ENCODE measurements at places on chromosomes 7 and 10.

DNA sequence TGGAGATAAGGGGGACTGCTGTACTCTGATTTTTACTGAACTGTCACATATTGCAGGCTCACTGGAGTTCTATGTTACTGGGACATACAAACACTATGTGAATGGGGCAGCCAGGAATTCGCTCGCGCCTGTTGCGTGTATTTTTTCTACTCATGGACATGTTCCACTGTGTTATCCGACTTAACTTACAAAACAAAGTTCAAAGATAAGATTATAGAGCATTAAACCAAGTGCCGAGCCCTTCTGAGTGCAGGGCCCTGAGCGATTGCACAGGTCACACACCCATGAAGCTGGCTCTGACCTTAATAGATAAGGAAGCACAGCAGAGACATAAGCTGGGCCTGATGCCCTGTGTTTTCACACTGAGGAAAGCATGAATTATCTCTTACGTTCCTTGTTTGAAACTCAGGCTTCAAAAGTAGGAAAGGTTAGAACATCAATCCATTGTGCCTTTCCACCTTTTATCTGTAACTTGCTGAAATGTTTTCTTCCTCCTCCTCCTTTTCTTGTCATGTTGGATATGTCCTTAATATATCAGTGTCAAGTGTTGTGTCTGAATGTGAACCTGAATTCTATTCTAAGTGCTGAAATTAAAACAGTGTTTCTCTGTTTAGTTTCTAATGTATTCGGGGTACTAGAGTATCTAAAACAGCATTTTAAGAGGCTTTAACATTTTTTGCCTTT, 273.8 kb downstream of the AUTS2 start:
- DNase-seq, result no peak

DNA sequence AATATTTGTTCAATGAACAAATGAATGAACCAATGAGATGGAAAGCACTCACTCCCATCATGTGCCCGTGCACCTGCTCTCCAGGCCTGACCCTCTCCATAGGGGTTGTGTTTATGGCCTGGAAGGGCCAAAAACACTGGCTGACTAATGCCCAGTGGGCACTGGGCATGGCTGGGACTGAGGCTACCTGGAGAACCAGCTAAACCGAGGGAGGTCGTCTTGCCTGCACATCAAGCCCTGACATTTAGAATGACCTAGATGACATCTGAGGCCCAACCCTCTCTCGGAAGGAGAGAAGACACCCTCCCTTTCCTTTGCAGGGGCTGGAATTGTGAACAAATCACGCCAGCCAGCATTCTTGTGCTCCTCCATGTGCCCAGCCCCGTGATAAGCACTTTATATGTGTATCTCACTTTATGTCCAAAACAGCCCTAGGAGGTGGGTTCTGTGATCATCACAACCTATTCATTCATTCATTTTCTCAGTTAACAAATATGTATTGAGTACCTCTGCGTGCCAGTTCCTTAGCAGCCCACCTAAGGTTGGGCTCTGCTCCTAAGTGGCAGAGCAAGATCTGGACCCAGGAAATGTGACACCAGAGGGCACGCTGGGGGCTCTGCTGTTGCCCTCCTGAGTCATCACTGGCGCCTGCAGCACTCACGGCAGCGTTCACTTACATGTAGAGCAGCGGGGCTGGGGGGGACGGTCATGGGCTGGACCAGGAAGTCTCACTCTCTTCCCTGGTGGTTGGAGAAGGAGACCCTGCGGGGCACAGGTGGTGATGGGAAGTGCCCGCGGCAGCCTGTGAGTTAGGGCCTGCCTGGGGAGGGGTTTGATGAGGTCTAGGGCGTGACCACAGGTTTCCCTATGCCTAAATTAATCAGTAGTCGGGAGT, 52.0 kb downstream of the TSPAN15 start:
- DNase-seq, result no peak

GRCh38 chr7:103551016-103551415, 105.0 kb upstream of the SLC26A5 start:
- DNase-seq, result no peak

DNA sequence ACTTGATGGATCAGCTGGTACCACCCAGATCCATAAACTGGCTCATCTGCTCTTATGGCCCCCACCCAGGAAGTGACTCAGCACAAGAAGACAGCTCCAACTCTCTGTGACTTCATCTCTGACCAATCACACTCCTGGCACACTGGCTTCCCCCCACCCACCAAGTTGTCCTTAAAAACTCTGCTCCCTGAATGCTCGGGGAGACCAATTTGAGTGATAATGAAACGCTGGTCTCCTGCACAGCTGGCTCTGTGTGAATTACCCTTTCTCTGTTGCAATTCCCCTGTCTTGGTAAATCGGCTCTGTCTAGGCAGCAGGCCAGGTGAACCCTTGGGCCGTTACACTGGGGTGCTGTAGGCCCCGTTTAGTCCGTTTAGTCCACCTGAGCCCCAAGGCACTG, 23.4 kb upstream of the BNIP3 start:
- no peak for DNase-seq

- DNase-seq, result no peak
Observed at GRCh38 chr7:142606081-142606480, 143.2 kb upstream of the PRSS1 start.

- no peak for DNase-seq
Observed at GRCh38 chr10:130778166-130778545, 533.4 kb downstream of the TCERG1L start.
